ENCODE measurements at places on chromosomes 13 and 19. TPM values are rescaled to one million over a fixed set of nuclear protein-coding genes. Genes with fewer than 3 reads are reported as not detected.
A peak's percentile ranks its signal among the peaks of the same experiment; 100 is the strongest.

The TDRD12 gene
- total RNA-seq, result not detected

The TLE2 gene
- total RNA-seq, result 37.8 TPM

The MAP3K10 gene
- 64.4 TPM for total RNA-seq

The C19orf33 gene
- total RNA-seq, result 267 TPM

The EID2 gene
- 7.1 TPM for total RNA-seq

The SIGLEC5 gene
- total RNA-seq, result 9.1 TPM

The OR7C1 gene
- not detected for total RNA-seq

The NPAS1 gene
- total RNA-seq, result not detected

The WDR88 gene
- total RNA-seq, result not detected

The GFY gene
- not detected for total RNA-seq

- peak; percentile 56 for DNase-seq
- peaks cover 70% of the 10 kb centered on the region for H3K4me1 ChIP-seq
- H3K4me3 ChIP-seq, result peak overlapping the region; percentile 50
- peak overlapping the region; percentile 81 for H3K27ac ChIP-seq
- no peaks in the 10 kb centered on the region for H3K36me3 ChIP-seq
- H3K27me3 ChIP-seq, result no peaks in the 10 kb centered on the region
These were observed 25.1 kb downstream of the SIPA1L3 start for GRCh38 chr19:37931881-37932655.

DNA sequence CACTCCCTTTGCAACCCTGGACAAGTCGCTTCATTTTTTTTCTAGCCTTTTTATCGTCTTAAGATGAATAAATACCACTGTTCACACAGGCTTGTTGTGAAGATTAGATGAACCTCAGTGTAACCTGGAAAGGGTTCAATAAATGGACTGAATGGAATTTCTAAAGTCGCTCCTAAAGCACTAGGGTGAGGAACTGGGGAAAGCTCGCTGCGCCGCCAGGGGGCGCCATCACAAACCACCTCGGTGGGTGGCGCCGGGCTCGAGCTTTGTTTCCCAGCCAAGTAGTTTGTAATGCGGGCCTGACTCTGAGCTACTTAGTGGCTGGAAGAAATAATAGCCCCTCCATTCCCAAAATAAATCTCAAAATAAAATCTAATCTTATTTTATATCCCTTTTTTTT is 2.2 kb upstream of the CEACAM6 start:
- H3K4me3 ChIP-seq, result no peak overlapping the region
- no peaks in the 10 kb centered on the region for H3K36me3 ChIP-seq
- no peak overlapping the region for H3K27ac ChIP-seq
- peak; percentile 58 for DNase-seq
- H3K27me3 ChIP-seq, result no peaks in the 10 kb centered on the region

DNA sequence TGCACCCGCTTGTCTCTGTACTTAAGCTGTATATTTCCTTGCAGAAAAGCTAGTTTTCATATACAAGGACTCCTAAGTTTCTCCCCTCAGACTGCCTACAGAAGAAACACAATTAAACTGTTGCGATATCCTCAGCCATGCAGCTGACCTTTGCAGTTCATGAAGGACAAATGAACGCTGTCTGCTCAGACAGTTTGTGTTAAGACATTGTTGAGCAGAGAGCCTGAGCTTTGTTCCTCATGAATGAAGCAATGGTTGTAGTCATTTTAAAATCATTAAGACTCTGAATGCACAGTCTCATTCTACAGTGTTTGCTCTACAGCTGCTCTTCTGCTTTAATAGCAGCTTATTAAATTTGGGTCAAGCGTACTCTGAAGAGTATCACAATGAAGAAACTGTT is 23.2 kb upstream of the MAB21L1 start:
- no peaks in the 10 kb centered on the region for H3K36me3 ChIP-seq
- no peaks in the 10 kb centered on the region for H3K27me3 ChIP-seq
- H3K27ac ChIP-seq, result no peak overlapping the region
- H3K4me3 ChIP-seq, result no peak overlapping the region

GRCh38 chr19:51123381-51123800 is 1.3 kb upstream of the SIGLEC9 start:
- no peak overlapping the region for H3K4me3 ChIP-seq
- peaks cover 3% of the 10 kb centered on the region for H3K4me1 ChIP-seq
- H3K36me3 ChIP-seq, result no peaks in the 10 kb centered on the region
- H3K27ac ChIP-seq, result no peak overlapping the region
- no peaks in the 10 kb centered on the region for H3K27me3 ChIP-seq

DNA sequence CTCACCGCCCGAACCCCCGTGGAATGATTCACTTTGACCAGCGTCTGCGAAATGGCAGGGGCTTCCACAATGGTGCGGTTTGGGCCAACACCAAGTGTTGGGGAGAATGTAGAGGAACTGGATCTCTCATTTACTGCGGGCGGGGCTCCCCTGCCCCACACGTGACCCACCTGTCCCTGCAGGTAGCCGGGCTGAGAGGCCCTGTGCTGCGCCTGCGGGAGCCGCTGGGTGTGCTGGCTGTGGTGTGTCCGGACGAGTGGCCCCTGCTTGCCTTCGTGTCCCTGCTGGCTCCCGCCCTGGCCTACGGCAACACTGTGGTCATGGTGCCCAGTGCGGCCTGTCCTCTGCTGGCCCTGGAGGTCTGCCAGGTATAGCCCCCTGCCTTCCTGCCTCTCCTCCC is 5.8 kb upstream of the FLT3LG start:
- H3K36me3 ChIP-seq, result no peaks in the 10 kb centered on the region
- H3K4me1 ChIP-seq, result peaks cover 29% of the 10 kb centered on the region
- no peak for DNase-seq
- H3K27ac ChIP-seq, result peak overlapping the region; percentile 62
- H3K27me3 ChIP-seq, result no peaks in the 10 kb centered on the region

DNA sequence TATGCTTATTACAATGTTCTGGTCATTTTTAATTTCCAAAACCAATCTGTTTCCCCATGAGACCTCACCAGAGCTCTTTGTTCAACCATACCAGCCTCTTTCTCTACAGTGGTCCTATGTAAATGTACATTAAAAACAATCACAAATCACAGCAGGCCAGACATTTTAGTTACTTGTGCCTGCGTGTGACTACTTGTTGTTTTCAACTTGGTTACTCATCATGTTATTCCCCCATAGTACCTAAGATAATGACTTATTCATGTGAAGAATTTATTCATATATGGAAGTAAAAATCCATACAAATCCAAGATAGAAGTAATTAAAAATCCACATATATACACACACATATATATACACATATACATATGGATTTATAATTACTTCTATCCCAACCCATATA is 379.6 kb downstream of the SLITRK6 start:
- no peak overlapping the region for H3K4me3 ChIP-seq
- no peak for DNase-seq
- H3K4me1 ChIP-seq, result no peaks in the 10 kb centered on the region

GRCh38 chr13:94154367-94154766 is 325.1 kb downstream of the DCT start:
- H3K4me1 ChIP-seq, result no peaks in the 10 kb centered on the region
- no peak overlapping the region for H3K4me3 ChIP-seq
- no peaks in the 10 kb centered on the region for H3K27me3 ChIP-seq
- H3K27ac ChIP-seq, result no peak overlapping the region

GRCh38 chr19:38441657-38442348 is 8.3 kb downstream of the RYR1 start:
- no peak overlapping the region for H3K27ac ChIP-seq
- DNase-seq, result no peak
- no peak overlapping the region for H3K4me3 ChIP-seq
- no peaks in the 10 kb centered on the region for H3K36me3 ChIP-seq

DNA sequence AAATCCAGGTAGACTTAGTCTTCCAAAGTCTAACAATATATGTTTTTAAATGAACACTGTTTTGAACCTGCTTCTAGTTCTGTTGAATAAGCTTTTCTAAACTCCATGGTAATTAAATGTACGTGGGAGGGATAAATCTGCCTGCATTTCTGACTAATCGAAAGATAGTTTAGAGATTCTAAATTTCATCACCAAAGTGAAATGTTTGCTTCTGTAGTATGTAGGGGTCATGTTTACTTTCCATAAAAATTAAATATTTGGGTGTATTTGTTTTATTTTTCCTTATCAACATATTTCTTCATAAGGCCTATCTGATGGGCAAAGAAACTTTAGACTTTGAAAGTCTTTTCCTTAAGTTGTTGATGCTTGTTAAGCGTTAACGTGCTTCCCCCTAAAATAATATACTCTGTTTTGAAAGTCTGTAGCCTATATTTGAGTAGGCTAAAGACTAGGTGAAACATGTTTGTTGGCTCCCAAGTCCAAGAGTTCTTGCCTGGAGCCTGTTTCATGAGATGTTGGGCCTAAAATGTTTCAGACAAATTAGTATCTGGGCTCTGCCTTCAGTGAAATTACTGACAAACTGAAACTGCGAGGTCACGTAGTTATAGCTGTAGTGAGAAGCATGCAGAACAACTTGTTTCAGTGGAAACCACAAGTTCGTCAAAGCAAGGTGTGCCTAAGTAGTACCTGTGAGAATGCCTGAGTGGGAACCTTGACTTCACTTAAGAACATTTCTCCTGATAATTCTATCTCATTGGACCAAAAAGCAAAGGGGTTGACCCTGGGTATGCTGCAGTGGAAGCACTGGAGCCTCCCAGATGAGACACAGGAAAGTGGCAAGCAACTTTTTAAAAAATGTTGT is 126.2 kb downstream of the LMO7 start:
- H3K27ac ChIP-seq, result peak overlapping the region; percentile 39
- peak; percentile 21 for DNase-seq
- no peaks in the 10 kb centered on the region for H3K4me1 ChIP-seq
- no peaks in the 10 kb centered on the region for H3K36me3 ChIP-seq
- peak overlapping the region; percentile 59 for H3K4me3 ChIP-seq
- no peaks in the 10 kb centered on the region for H3K27me3 ChIP-seq

DNA sequence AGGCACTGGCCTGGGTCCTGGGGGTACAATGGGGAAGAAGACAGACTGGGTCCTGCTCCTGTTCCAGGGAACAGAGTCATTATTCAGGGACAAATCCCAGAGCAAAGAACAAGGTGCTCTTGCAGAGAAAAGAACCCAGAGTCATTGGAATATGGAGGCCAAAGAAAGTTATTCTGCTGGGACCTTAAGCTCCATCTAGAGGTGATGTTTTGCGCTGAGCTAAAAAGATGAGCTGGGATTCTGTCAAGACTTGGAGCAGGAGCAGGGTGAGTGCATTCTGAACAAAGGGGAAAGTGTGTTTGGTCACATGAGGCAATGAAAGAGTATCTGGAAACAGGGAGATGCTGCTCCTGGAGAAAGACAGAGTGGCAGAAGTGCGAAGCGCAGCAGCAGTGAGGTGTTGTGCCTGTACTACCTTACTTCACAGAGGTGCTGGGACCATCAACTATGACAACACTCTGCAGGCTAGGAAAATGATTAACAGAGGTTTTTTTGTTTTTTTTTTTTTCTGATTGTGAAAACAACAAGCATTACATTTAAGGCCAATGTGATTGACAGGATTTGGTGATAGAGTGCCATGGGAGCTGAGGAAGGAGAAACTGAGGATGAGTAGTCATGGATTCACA is 95.3 kb upstream of the TNFSF11 start:
- no peak for DNase-seq
- no peak overlapping the region for H3K27ac ChIP-seq
- H3K4me3 ChIP-seq, result no peak overlapping the region
- no peaks in the 10 kb centered on the region for H3K4me1 ChIP-seq

DNA sequence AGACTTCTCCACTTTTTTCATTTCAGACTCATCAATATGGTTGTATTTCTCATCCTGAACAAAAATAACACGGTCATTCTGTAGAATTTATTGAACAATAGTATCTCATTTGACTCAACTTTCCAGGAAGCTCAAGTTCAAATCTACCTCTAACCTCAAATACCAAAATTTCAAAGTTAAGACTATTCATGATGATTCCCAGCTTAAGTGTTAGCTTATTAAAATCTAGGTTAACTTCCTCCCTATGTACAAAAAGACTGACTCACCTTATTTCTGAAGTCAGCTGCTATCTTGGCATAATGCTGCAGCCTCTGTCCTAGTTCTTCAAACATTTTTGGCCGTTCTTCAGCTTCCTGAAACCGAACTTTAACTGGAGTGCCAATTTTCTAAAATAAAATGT is 23.2 kb downstream of the HSPH1 start:
- no peak overlapping the region for H3K27ac ChIP-seq
- no peaks in the 10 kb centered on the region for H3K36me3 ChIP-seq
- no peaks in the 10 kb centered on the region for H3K4me1 ChIP-seq
- no peak for DNase-seq
- no peak overlapping the region for H3K4me3 ChIP-seq
- no peaks in the 10 kb centered on the region for H3K27me3 ChIP-seq

DNA sequence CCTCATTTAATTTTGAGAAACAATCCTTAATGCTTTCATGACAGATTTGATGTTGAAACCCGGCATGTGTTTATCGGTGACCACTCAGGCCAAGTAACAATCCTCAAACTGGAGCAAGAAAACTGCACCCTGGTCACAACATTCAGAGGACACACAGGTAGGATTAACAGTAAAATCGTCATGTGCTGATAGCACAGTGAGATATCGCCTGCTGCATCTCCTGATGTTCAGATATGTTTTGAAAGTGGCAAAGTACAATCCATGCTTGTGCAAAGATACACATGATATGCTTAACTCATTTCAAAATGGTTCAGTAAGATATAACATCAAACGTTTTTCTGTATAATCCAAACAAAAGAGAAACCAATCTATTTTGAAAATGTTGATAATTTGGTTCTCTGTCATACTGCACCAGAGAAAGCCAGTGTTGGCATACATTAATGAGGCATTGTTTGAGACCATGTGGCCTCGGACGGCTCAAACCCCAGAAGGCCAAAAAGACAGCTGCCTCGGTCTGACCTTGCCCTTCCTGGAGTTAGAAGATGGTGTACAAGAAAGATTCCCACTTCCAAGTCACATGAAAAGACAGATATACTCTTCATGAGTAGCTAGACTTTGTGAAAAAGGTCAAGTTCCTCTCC is 76.2 kb downstream of the DHRS12 start:
- DNase-seq, result no peak
- no peaks in the 10 kb centered on the region for H3K27me3 ChIP-seq
- H3K4me1 ChIP-seq, result no peaks in the 10 kb centered on the region

- no peak overlapping the region for H3K4me3 ChIP-seq
- no peaks in the 10 kb centered on the region for H3K36me3 ChIP-seq
- H3K27ac ChIP-seq, result no peak overlapping the region
- no peaks in the 10 kb centered on the region for H3K27me3 ChIP-seq
- no peak for DNase-seq
- H3K4me1 ChIP-seq, result no peaks in the 10 kb centered on the region
These were observed 11.5 kb upstream of the OXGR1 start for GRCh38 chr13:97005625-97006262.

DNA sequence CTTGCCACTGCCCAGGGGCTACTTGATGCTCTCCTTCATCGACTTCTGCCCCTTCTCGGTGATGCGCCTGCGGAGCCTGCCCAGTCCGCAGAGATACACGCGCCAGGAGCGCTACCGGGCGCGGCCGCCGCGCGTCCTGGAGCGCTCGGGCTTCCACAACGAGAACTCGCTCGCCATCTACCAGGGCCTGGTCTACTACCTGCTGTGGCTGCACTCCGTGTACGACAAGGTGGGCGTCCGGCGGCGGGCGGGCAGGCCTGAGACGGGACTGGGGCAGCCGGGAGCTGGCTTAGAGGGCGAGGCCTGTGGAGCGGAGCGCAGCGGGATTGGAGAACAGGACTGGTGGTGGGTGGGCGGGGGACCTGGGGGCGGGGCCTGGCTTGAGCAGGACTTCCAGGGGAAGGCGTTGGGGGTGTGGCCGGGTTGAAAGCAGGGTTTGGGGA is 12.7 kb upstream of the PSMD8 start:
- no peaks in the 10 kb centered on the region for H3K27me3 ChIP-seq
- H3K4me1 ChIP-seq, result peaks cover 19% of the 10 kb centered on the region
- no peaks in the 10 kb centered on the region for H3K36me3 ChIP-seq
- no peak overlapping the region for H3K27ac ChIP-seq
- peak overlapping the region; percentile 65 for H3K4me3 ChIP-seq
- peak; percentile 72 for DNase-seq

- no peak for DNase-seq
- no peaks in the 10 kb centered on the region for H3K36me3 ChIP-seq
- no peaks in the 10 kb centered on the region for H3K4me1 ChIP-seq
- no peak overlapping the region for H3K4me3 ChIP-seq
These were observed 1.5 kb downstream of the GPR18 start for GRCh38 chr13:99256709-99257108.

Measured in Peyer's patch (tissue), 4 donors.